ENCODE measurements at places on chromosomes 13 and 19.

DNA sequence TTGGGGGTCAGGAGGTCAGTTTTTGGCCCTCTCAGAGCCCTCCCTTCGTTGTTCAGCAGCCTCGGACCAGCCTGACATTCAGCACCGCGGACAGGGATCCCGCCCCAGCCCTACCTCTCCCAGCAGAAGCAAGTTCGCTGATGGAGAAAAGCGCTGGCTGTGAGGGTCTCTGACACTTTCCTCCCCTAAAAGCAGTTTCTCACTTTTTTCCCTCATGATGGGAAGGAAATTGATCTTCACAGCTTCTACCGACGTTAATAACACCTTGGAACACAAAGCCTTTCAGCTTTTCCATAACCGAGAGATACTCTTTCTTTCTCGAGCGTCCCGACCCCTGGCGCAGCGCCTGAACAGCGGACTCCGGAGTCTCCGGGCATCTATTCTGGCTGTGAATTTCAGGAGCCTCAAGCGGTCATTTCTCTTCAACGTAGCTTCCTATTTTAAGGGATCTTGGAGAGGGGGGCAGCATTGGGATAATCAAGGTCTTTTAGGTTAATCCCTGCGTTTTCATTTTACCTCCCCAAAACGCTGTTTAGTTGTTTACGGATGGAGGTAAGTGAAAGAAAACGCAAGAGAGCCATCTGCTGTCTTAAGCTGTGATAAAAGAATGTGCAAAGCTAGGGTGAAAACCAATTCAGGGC is 467.2 kb downstream of the ITGBL1 start:
- DNase-seq: no peak

- DNase-seq: no peak
Observed at GRCh38 chr13:111122056-111122455, 6.9 kb downstream of the ARHGEF7 start.

DNA sequence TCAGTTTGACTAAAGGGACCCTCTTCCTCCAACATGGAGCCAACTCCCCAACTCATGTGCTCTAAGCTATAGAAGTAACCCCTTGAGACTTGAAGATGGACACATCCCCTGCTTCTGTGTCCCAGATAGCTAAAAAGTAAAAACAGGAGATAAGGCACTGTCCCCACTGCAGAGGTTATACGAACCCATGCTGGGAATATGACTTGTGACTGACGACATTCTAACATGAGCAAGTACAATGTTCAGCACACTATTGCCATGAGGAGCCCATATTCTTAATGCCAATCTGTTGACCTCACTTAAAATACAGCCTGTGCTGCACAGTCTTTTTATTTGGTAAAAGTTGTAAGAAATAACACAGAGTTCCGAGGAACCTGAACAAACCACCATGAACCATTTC is 71.4 kb downstream of the ABCC4 start:
- DNase-seq: no peak

GRCh38 chr19:35629332-35629633 is 447 bp downstream of the RBM42 start:
- no peak for DNase-seq

- no peak for DNase-seq
Observed at GRCh38 chr19:23788411-23788810, 29.7 kb upstream of the ZNF681 start.

Measured in activated CD4-positive, alpha-beta T cell treated with anti-CD3 and anti-CD28 coated beads, Interleukin-2, amount 50 U/mL, for 4 hours (primary cell).